GM23248 (cell line): ENCODE measurements at places on chromosomes 3 and 15.

DNA sequence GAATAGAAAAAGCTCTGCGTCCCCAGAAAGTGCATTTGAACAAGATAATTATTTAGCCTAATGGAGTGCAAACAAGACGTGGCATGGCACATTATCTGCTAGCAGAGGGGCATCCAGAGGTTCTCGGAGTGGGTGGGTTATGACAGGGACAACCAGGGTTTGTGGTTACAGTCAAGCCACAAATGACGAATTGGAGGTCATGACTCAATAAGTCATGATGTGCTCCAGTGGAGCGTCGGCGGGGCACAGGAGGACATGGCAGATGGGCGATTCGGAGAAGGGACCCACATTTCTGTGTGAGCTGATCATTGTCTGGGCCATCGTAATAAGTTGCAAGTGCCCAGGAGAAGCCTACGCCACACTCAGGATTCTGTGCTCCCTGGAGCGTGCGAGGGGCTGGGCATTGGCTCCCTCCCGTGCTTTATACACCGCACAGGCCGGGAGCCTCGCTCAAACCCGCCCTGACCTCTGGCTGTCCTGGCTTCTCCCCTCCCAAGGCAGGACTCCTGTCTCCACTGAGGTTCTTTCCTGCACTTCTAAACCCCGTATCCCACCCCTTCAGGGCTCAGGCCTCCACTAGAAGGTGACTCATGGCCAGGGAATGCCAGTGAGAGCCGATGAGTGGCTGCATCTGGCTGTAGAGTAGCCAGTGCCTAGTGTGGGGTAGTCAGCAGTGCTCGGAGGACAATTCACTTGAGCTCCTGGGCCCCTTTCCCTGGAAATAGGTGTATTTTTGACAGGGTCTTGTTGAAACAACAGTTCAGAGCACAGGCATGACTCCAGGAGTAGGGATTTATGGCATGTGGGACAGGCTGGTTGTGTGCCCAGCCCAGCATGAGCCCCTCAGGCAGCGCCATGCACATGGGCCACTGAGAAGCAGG is 67.4 kb downstream of the GRIP2 start:
- DNase-seq: peak; percentile 96

DNA sequence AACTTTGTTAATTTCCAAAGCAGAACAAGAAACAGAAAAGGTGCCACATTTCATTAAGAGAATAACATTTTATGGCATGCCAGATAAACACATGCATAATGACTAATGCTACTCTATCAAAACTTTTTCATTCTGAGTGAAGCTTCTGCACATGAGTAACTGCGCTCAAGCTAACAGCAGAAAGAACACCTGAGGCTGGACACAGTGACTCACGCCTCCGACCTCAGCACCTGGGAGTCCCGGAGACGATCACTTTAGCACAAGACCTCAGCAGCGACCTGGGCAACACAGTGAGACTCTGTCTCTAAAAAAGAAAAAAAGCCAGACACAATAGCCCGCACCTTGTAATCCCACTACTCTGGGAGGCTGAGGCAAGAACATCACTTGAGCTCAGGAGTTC is 70.6 kb downstream of the ACAP2 start:
- DNase-seq: no peak

- peak; percentile 68 for DNase-seq
Measured at GRCh38 chr15:40097968-40098476, 10.7 kb downstream of the BMF start.

DNA sequence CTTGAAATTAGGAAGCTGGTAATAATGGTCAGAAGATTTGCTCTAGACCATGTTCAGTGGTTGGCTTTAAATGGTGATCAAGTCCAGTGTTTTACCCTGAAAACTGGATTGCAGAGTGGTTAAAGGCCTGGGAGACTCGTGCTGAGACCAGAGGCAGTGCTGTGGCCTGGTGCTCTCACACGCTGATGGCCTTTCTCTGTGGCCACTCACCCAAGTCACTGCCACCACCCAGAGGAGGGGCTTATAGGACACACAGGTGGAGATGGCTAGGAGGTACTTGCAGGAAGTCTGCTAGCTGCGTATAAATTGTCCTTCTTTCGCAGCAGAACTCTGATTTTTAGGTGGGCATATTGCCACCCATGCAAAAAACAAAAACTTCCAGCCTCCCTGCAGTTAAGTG is 6.2 kb upstream of the EHD4 start:
- no peak for DNase-seq

- peak; percentile 66 for DNase-seq
Measured at GRCh38 chr15:73704869-73705645, 20.9 kb downstream of the CD276 start.

DNA sequence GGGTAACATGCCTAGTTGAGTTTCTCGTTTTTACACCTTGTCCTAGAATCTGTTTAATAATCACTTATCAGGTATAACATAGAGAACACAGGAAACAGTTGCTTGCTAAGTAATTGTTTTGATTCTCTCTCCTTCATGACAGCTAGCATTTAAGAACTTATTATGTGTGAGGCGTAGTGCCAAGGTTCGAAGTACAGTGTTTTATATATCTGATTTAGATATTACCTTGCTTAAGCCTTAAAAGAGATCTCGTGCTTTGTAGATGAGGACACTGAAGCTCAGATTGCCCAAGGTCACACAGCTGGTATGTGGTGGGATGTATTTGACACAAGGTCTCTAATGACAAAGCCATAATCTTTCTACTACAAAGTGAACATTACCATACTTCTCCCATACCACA is 29.0 kb upstream of the IFT57 start:
- no peak for DNase-seq

GRCh38 chr15:52154896-52155865 is 36.0 kb downstream of the GNB5 start:
- DNase-seq: no peak

- peak; percentile 65 for DNase-seq
Measured at GRCh38 chr3:46923559-46924350, 46.2 kb downstream of the PTH1R start.
